ENCODE measurements at places on chromosomes 13 and 19. TPM values are rescaled to one million over a fixed set of nuclear protein-coding genes. Genes with fewer than 3 reads are reported as not detected.

DNA sequence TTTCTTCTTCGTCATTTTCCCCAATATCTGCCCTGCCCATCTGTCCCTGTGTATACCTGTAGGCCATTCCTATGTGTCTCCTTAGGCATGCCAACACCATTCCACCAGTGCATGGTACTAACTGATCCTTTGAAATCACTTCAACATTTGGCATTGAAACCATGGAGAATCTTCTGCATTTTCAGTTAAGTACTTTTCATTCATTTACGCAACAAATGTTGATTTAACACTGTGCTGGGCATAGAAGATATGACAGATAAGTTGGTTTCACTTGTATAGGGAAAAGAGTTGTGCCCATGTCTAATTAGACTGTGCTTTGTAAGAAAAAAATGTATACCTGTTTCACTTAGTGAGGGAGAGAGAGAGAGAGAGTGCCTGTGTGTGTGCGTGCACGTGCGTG, 77.9 kb upstream of the FLT1 start:
- no peak for DNase-seq

- no peak for DNase-seq
These were observed 62.1 kb upstream of the ZNF536 start for GRCh38 chr19:30309905-30310601.

The ZNF547 gene
- 3.5 TPM for total RNA-seq

The MBD3 gene
- 88.6 TPM for total RNA-seq

All from sigmoid colon (tissue), 7 donors.